Mesothelial cell of epicardium (in vitro differentiated cells): ENCODE measurements at places on chromosomes 5 and 9.

DNA sequence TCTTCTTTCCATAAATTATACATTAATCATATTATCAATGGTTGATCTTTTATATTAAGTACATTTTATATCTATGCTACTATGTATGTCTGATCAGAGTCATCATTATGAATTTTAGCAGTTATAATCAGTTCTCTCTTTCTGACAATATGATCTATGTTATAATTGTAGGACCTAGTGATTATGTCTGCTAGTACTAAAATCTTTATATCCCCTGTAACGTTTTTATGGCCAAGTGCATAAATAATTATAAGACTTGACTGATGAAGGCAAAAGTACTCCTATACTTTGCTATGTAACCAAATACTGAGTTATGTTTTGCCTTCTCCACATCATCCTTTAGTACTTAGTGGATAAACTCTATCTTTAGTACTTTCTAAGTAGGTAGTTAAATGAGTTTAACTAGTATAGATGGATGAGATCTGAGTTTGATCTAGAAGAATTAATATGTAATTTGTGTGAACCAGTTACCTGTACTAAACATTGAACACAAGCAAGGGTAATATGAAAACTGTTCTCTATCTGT, 75.4 kb downstream of the SLF1 start:
- no peaks in the 10 kb centered on the region for H3K27me3 ChIP-seq
- no peak for DNase-seq
- no peak overlapping the region for H3K27ac ChIP-seq
- H3K4me1 ChIP-seq = peaks cover 40% of the 10 kb centered on the region
- no peaks in the 10 kb centered on the region for H3K36me3 ChIP-seq

DNA sequence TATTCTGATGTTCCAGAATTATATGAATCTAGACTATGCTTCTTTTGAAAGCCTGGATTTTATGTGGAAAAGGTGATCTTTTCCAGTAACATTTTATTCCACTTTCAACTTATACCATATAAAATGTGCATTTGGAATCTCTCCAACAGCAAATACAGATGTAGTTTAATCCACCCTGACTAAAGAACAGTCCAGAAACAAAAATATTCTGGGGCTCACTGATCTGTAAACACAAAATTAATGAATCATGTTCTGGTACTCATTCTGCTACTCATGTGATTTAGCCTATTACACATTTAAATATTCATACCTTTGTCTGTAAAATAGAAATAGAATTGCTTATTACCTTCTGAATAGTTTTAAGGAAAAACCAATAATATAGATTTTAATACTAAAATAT, 125.8 kb downstream of the ARRDC3 start:
- no peak overlapping the region for H3K27ac ChIP-seq
- DNase-seq = no peak
- no peak overlapping the region for H3K4me3 ChIP-seq
- no peaks in the 10 kb centered on the region for H3K27me3 ChIP-seq

GRCh38 chr5:163867738-163868137, 362.3 kb downstream of the MAT2B start:
- H3K27ac ChIP-seq = peak overlapping the region; percentile 82
- no peaks in the 10 kb centered on the region for H3K27me3 ChIP-seq
- no peak for DNase-seq
- no peak overlapping the region for H3K4me3 ChIP-seq

DNA sequence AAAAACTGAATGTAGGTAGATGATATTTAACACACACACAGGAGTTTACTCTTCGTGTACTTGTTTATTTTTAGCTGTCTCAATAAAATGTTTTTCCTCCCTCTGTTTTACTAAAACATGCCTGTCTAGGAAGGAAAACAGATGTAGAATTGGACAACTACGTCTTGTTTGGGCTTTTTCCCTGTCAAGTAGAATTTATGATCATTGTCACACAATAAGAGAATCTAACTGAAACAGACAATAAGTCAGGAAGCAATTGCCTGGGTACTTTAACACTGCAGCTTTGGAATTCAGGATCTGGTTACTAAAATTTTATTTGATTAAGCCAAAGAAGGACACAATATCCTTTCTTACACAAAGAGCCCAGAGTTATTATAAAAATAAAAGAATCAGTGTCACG, 164.2 kb downstream of the ZDHHC21 start:
- no peak overlapping the region for H3K4me3 ChIP-seq
- no peaks in the 10 kb centered on the region for H3K27me3 ChIP-seq
- no peaks in the 10 kb centered on the region for H3K36me3 ChIP-seq
- H3K27ac ChIP-seq = no peak overlapping the region
- H3K4me1 ChIP-seq = peaks cover 22% of the 10 kb centered on the region

- H3K4me3 ChIP-seq = no peak overlapping the region
- H3K27me3 ChIP-seq = peaks cover 18% of the 10 kb centered on the region
- no peak overlapping the region for H3K27ac ChIP-seq
- no peaks in the 10 kb centered on the region for H3K36me3 ChIP-seq
These were observed 34.3 kb upstream of the BARHL1 start for GRCh38 chr9:132547976-132548730.
